ENCODE measurements at places on chromosomes 12 and 14. TPM values are rescaled to one million over a fixed set of nuclear protein-coding genes. Genes with fewer than 3 reads are reported as not detected.

Gene ING4
- total RNA-seq: 43.0 TPM

Gene FBXL14
- total RNA-seq: 26.6 TPM

Gene MTRFR
- 28.8 TPM for total RNA-seq

Gene SSPN
- not detected for total RNA-seq

Gene CMKLR1
- total RNA-seq: not detected

Gene PTPRO
- 18.8 TPM for total RNA-seq

Gene IFNG-AS1
- total RNA-seq: 0.71 TPM

Gene ACSM4
- total RNA-seq: not detected

Gene CRIP2
- not detected for total RNA-seq

Gene SMIM41
- not detected for total RNA-seq

Gene PIWIL1
- total RNA-seq: not detected

Gene HOXC9
- total RNA-seq: not detected

Gene RHNO1
- 66.0 TPM for total RNA-seq
